Kidney (tissue), 22 donors: ENCODE measurements at places on chromosomes 16 and 17.

GRCh38 chr16:69035375-69035774 is 70.1 kb upstream of the HAS3 start:
- no peaks in the 10 kb centered on the region for H3K4me1 ChIP-seq
- H3K36me3 ChIP-seq: no peaks in the 10 kb centered on the region
- H3K4me3 ChIP-seq: no peak overlapping the region

DNA sequence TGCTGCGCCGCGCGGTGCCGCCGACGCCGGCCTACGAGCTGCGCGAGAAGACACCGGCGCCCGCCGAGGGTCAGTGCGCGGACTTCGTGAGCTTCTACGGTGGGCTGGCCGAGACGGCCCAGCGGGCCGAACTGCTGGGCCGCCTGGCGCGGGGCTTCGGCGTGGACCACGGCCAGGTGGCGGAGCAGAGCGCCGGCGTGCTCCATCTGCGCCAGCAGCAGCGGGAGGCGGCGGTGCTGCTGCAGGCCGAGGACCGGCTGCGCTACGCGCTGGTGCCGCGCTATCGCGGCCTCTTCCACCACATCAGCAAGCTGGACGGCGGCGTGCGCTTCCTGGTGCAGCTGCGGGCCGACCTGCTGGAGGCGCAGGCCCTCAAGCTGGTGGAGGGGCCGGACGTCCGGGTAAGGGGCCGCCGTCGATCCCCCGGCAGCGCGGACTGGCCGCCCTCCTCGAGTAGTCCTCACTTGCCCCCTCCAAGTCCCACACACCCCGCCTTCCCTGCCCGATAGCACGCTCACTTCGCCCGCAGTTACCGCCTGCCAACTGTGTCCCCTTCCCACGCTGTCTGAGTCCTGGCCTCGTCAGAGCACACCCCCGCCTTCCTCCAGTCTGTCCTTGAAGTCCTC is 470 bp downstream of the MLYCD start:
- no peaks in the 10 kb centered on the region for H3K27me3 ChIP-seq
- DNase-seq: peak; percentile 76
- H3K4me3 ChIP-seq: peak overlapping the region; percentile 75
- peak overlapping the region; percentile 88 for H3K27ac ChIP-seq

- H3K27ac ChIP-seq: no peak overlapping the region
- DNase-seq: peak; percentile 32
- no peaks in the 10 kb centered on the region for H3K27me3 ChIP-seq
- H3K4me3 ChIP-seq: no peak overlapping the region
Measured at GRCh38 chr16:54954220-54954619, 23.6 kb downstream of the IRX5 start.

DNA sequence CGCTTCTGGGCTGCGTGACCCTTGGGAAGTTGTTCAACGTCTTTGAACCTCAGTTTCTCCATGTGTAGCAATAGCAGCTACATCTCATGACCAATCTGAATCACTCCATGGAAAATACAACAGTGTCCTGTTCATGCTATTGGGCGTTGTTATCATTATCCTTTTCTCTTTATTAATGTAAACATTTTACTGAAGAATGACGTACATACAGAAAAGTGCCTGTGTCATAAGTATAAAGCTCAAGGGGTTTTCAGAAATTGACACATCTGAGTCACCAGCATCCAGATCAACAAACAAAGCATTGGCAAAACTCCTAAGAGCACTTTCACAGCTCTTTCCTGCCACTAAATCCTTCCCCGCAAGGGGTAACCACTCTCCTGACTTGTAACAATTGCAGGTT is 438.4 kb downstream of the XYLT1 start:
- no peak overlapping the region for H3K27ac ChIP-seq
- H3K4me1 ChIP-seq: no peaks in the 10 kb centered on the region
- no peak for DNase-seq

GRCh38 chr17:1122533-1123392 is 57.0 kb downstream of the ABR start:
- no peaks in the 10 kb centered on the region for H3K36me3 ChIP-seq
- H3K27ac ChIP-seq: peak overlapping the region; percentile 49
- peak; percentile 84 for DNase-seq
- H3K27me3 ChIP-seq: no peaks in the 10 kb centered on the region

DNA sequence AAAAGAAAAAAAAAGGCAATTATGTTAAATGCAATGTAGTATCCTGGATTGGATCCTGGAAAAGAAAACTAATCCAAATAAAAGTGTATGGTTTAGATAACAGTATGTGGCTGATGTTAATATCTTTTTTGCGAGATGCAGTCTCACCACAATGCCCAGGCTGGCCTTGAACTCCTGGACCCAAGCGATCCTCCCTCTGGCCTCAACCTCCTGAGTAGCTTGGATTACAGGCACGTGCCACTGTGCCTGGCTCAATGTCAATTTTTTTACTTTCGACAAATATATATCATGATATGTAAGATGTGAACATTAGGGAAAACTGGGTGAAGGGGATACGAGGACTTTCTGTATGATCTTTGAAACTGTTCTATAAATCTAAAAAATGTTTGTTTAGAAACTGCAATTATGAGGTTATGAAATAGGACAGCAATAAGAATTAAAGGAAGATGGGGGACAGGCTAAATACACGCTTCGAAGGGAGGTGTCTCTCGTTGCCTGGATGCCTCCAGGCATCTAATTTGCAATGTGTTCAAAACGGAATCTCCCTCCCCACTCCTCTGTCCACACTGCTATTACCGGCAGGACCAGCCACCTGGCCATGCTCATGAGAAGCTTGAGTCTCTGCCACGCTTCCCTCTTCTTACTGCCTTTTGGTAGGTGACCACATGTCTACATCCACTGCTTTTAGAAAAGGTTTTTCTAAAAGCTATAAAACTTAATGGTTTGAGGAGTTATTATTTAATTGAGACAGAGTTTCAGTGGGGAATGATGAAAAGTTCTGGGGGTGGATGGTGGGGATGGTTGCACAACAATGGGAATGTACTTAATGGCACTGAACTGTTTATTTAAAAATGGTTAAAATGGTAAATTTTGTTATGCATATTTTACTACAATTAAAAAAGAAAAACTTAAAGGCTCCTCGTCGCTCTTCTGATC is 15.2 kb downstream of the UBE2O start:
- H3K4me3 ChIP-seq: no peak overlapping the region
- H3K4me1 ChIP-seq: no peaks in the 10 kb centered on the region
- peaks cover 3% of the 10 kb centered on the region for H3K36me3 ChIP-seq
- no peaks in the 10 kb centered on the region for H3K27me3 ChIP-seq

- no peak overlapping the region for H3K27ac ChIP-seq
- H3K4me3 ChIP-seq: no peak overlapping the region
- peaks cover 2% of the 10 kb centered on the region for H3K4me1 ChIP-seq
- DNase-seq: peak; percentile 67
Measured at GRCh38 chr16:87575027-87575804, 27.1 kb upstream of the JPH3 start.

GRCh38 chr17:35540589-35541404 is 3.3 kb upstream of the SLFN12L start:
- H3K4me1 ChIP-seq: no peaks in the 10 kb centered on the region
- no peak for DNase-seq
- peak overlapping the region; percentile 84 for H3K27ac ChIP-seq
- H3K4me3 ChIP-seq: peak overlapping the region; percentile 67

GRCh38 chr16:70689970-70690891 is 4.4 kb upstream of the MTSS2 start:
- peaks cover 65% of the 10 kb centered on the region for H3K4me1 ChIP-seq
- H3K36me3 ChIP-seq: no peaks in the 10 kb centered on the region
- H3K27ac ChIP-seq: peak overlapping the region; percentile 32
- no peak overlapping the region for H3K4me3 ChIP-seq
